ENCODE measurements at places on chromosomes 13 and 19.

DNA sequence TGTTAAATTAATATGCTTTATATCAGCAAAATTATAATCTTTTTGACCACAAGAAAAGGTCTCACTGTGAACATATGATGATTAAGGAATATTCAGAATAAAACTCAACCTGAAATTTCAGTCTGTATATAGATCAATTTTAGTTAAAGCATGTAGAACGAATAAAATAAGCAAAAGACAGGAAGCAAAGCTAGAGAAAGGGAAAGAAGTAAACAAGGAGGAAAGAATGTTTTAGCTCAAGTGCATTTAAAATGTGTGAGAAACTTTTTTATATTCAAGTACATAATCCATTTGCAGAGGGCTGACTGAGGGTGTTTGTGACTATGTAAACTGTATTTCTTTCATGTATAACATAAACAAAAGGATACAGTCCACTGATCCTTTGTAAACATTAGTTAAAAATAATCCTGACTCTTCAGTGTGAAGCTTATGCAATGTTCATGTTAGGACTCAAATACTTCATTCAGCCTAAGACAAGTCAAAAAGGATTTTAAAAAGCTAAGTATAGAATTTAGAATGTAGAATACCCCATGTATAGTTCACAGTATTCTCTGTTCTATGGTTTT is 472.1 kb downstream of the DIAPH3 start:
- DNase-seq = no peak

GRCh38 chr13:73740666-73741065 is 393.5 kb downstream of the KLF12 start:
- DNase-seq = no peak

GRCh38 chr13:109180905-109181425 is 551.6 kb downstream of the MYO16 start:
- no peak for DNase-seq

DNA sequence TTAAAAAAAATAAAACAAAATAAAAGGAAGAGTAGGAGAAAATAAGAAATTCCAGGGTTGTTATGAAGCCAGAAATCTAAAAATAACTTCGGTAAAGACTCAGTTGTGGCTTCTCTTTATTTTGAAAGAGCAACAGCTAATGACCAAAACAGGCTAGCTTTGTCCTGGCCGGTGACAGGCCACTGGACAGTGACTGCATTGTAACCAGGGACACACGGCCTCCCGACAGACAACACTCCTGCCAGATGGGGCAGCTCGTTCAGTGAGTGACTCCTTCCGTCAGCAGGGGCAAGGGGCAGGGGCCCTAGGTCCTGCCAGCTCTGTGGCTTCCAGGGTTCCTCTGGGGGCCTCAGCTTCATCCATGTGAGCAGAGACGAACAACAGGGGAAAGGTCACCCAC is 173.4 kb downstream of the KATNAL1 start:
- DNase-seq = no peak

DNA sequence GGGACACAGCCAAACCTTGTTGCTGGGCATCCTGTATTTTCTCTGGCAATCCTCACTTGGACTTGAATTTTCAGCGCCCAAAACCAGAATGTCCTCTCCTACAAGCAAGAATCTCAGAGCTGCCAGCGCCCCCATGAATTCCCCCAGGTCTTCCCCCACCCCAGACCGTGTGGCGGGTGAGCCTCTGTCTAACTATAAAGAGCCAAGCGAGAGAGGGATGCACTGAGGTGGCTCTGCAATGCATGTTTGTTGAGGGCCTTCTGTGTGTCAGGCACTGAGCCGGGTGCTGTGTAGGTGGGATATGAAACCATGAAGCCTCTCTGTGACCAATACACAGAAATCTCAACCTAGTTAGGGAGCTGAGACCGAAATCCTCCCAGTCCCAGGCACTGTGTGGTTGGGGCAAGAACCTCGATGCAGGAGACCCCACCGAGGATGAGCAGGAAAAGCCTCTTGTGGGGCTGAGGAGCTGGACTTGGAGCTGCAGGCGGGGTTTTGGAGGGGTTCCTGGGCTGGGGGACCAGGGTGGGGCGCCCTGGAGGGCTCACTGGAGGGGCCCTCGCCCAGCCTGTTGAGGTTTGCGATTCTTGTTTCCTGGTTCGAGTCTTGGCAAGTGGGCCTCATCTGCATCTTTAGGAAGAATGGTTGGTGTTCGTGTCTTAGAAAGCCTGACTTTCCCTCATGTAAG is 12.4 kb upstream of the PROZ start:
- DNase-seq = no peak

GRCh38 chr19:2436384-2436783 is 9.0 kb upstream of the TIMM13 start:
- DNase-seq = no peak

GRCh38 chr19:53624771-53625545 is 6.8 kb upstream of the DPRX start:
- DNase-seq = no peak

GRCh38 chr13:112486386-112487126 is 101.4 kb downstream of the TUBGCP3 start:
- no peak for DNase-seq

- DNase-seq = no peak
Observed at GRCh38 chr13:29065142-29065541, 245.0 kb downstream of the MTUS2 start.

DNA sequence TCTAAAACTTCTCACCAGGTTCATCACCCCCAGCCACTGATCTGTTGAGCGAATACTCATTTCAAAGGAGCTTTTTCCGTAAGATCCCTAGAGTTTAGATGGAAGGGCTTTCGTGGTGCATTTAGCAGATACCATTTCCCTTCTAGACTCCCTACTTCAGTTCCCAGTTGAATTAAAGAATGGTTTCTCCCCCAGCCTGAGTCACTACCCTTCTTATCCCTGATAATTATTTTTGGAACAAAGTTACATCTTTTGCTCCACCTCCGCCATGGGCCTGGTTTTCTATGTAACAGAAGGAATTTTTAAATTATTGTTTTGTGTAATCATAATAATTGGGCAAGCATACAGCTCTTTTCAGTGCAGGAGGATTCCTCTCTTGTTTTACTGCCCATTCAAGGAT is 22.0 kb downstream of the USPL1 start:
- DNase-seq = no peak

DNA sequence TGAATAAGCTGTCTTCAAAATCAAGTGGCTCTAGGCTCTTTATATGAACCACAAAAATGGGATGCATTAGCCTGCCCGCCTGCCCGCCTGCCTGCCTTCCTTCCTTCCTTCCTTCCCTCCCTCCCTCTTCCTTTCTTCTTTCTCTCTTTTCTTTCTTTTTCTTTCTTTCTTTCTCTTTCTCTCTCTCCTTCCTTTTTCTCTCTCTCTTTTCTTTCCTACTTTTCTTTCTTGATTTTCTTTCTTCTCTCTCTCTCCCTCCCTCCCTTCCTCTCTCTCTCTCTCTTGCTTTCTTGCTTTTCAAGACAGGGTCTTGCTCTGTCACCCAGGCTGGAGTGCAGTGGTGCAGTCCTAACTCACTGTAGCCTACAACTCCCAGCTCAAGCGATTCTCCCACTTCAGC is 26.9 kb downstream of the F2RL3 start:
- no peak for DNase-seq

GRCh38 chr13:52374389-52374788 is 31.6 kb downstream of the THSD1 start:
- DNase-seq = no peak

DNA sequence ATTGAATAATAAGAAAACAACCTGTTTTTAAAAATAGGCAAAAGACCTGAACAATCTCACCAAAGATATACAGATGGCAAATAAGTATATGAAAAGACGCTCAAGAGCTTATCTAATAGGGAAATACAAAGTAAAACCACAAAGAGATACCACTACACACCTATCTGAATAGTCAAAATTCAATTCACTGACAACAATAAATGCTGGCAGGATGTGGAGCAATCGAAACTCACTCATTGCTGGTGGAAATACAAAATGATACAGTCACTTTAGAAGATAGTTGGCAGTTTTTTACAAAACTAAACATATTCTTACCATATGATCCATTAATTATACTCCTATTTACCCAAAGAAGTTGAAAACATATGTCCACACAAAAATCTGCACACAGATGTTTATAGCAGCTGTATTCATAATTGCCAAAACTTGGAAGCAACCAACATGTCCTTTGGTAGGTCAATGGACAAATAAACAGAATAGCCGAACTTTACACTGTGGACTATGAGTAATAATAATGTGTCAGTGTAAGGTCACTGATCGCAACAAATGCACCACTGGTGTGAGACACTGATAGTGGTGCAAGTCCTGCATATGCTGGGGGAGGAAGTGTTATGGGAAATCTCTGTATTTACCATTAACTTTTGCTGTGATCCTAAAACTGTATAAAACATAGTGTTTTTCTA is 20.8 kb downstream of the ZC3H13 start:
- no peak for DNase-seq

GRCh38 chr13:110227864-110228643 is 78.9 kb downstream of the COL4A1 start:
- no peak for DNase-seq

DNA sequence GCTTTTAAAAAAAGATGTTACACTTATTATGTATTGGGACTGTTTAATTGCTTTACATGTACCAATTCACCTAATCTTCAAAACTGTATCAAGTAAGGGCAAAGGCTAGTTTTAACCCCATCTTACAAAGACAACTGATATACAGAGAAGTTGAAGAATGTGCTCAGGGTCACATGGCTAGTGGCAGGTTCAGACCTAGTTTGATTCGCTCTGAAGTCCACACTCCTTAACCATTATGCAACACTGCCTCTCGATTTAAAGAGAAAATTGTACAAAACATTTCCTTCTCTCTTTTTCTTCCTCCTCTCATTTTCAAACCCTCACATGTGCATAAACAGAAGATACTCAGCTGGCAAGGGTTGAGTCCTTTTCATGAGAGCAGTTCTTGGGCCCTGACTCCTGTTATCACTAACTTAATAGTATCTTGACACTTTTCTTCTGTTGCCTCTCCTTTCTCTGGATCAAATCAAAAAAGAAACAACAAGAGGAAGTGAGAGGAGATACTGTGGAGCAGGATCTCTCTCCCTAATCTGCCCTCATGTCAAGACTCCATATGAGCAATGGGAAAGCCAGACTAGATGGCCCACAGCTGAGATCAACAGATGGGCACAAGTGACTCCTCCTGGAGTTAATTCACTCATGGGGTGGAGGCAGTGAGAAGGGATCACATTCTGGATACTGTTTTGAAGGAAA is 19.0 kb upstream of the N4BP2L1 start:
- no peak for DNase-seq

DNA sequence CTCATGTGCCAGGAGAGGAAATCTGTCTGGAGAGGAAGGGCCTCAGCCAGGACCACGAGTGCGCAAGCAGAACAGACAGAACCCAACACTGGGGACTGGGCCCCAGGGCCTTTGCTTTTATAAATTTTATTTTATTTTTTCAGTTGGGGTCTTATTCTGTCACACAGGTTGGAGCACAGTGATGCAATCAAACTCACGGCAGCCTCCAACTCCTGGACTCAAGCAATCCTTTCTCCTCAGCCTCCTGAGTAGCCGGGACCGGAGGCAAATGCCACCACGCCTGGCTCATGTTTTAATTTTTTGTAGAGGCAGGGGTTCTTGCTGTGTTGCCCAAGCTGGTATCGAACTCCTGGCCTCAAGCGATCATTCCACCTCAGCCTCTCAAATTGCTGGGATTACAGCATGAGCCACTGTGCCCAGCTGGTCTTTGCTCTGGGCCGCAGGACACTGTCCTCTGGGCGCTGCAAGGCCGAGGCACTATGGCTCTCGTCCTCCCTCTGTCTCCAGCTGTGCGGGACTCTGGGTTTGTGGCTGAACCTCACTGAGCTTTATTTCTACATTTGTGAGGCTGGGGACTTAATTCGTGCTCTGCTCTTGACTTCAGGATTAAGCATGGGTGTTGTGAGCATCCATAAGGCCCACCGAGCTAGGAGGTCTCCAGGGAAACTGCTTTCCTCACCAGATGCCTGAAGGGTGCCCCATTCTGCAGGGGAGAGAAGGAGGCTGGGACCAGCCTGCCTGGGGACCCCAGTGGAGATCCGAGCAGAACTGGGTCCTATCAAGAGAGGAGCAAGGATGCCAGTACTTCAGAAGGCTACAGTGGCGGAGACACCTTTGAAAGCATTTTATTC is 144.2 kb upstream of the VSTM2B start:
- no peak for DNase-seq

GRCh38 chr19:56109226-56109625 is 11.9 kb downstream of the ZNF787 start:
- DNase-seq = no peak

GRCh38 chr19:31545777-31546176 is 196.5 kb upstream of the TSHZ3 start:
- DNase-seq = no peak

DNA sequence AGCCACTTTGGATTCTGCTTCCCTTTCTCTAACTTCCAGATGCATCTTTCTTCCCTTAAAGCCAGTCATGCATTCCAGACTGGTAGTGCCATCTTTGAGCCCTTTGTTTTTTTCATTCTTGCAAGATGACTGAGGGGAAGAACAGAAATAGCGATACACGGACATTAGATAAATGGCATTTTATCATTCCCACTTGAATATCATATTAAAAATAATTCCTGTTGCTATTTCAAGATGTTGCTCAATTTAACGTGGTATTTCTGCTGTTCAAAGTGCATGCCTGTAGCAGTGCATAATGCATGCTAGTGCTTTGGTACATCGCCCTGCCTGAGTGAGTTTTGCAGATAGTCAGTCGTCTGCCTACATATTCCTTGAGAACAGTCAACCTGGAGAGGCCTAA is 140.6 kb upstream of the FRY start:
- DNase-seq = no peak

- DNase-seq = no peak
Observed at GRCh38 chr13:40599747-40600146, 66.7 kb downstream of the FOXO1 start.

- no peak for DNase-seq
Observed at GRCh38 chr13:52048516-52048915, 24.0 kb downstream of the UTP14C start.

DNA sequence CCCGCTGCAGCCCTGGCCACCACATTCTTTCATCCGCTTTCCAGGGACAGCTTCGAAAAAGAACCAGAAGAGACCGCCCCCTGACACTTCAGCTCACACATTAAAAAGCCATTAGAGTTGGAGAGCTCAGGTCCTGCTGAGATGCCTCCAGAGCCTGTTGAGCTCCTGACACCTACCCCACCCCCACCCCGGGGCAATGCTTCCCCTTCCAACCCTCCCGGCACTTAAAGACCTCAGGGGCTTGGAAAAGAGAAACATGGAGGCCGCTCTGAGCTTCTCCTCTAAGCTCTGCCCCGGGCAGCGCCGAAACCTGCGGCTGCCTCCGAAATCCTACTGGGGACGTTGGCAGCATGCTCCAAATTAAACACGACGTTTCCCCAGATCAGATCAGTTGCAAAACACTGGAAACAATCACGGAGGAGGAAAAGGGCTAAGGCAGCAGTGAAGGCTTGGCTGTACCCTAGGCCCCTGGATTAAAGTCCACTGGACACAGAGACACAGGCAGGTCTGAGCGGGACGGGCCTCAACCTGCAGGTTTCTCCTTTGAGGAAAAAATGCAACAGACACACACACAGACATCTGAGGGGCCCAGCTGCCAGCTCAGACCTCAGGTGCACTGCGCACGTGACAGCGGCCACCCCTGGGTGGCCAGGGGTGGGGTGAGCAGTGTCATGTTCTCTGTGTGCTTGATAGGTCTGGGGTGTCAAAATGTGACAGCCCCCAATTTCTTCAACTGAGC is 9.6 kb downstream of the SH3GL1 start:
- DNase-seq = no peak

GRCh38 chr19:58218899-58219298 is 9.8 kb upstream of the ZNF544 start:
- DNase-seq = no peak

All from NCI-H446 (cell line).